Calu3 (cell line): ENCODE measurements at places on chromosomes 4 and X. TPM values are rescaled to one million over a fixed set of nuclear protein-coding genes. Genes with fewer than 3 reads are reported as not detected.

The CNKSR2 gene
- total RNA-seq, result not detected in 2 replicates

DNA sequence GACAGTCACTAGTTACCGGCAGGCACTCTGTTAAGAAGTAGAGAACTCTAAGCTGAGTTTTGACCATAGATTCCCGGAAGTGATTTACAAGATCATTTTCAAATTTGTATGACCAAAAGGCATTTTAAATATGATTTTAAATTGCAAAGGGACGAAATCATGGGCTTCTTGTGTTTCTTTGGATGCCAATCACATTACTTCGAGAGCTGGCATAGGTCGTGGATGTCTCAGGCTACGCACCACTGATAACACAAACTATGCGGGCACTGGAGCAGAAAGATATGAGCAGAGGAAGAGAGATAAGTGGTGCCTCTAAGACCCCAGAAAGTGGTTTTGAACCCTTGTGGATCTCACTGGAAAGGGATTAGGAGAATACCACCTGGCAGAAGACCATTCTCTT lies 294.2 kb upstream of the FTHL17 start:
- DNase-seq, result no peak

- DNase-seq, result no peak
Observed at GRCh38 chr4:184262901-184263300, 45.2 kb upstream of the ENPP6 start.

- DNase-seq, result no peak
Observed at GRCh38 chr4:135240796-135241195, 1039.2 kb upstream of the PABPC4L start.

The HNRNPH2 gene
- 71.8 and 74.2 TPM in 2 replicates for total RNA-seq

DNA sequence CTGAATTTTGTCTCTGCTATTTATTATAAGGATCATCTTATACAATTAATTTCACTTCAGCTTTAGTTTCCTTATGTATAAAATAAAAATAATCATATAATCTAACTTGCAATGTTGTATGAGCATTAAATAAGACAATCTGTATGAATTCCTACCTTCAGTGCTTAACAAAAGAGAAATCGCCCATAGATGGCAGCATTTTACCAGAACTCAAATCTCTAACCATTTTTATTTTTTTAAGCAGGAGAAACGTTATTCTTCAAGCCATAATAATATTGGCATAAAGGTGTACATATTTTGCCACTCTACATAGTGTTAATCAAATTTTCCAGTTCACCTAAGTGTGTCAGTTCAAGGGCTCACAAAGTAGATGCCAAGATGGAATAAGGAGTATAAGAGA lies 78.8 kb downstream of the TMEM47 start:
- DNase-seq, result peak; percentile 15

- no peak for DNase-seq
Observed at GRCh38 chr4:84238247-84239090, 260.6 kb downstream of the NKX6-1 start.

The KLHL34 gene
- 0.10 and 0.12 TPM in 2 replicates for total RNA-seq

The NDUFB11 gene
- total RNA-seq, result 102 TPM in 2 replicates

- no peak for DNase-seq
Observed at GRCh38 chr4:170080496-170080895, 9.3 kb downstream of the AADAT start.

- DNase-seq, result no peak
Observed at GRCh38 chr4:77003400-77003799, 53.8 kb downstream of the SEPTIN11 start.

The DMRTC1 gene
- total RNA-seq, result not detected in 2 replicates

- peak; percentile 1 for DNase-seq
Observed at GRCh38 chr4:85005865-85006377, 39.4 kb upstream of the WDFY3 start.

DNA sequence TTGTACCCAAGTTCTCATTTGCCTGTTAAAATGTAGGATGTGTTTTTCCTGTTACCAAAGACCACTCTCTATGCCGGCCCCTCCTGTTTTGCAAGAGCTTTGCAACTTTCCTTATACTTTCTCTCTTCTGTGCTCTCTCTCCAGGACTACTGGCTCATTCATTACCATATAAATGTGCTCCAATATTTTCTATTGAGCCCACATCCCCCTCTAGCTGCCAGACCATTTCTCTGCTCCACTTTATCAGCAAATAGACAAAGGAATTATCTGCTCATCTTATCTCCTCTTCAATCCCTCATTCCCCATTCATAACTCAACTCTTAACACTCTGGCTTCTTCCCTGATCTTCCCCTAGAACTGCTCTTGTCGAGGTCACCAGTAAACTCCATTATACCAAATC lies 33.6 kb downstream of the RPGR start:
- no peak for DNase-seq

The SYN1 gene
- 0.21 TPM in 1 of 2 replicates, not detected in the other for total RNA-seq

The OTUD5 gene
- total RNA-seq, result 67.8 and 73.0 TPM in 2 replicates

DNA sequence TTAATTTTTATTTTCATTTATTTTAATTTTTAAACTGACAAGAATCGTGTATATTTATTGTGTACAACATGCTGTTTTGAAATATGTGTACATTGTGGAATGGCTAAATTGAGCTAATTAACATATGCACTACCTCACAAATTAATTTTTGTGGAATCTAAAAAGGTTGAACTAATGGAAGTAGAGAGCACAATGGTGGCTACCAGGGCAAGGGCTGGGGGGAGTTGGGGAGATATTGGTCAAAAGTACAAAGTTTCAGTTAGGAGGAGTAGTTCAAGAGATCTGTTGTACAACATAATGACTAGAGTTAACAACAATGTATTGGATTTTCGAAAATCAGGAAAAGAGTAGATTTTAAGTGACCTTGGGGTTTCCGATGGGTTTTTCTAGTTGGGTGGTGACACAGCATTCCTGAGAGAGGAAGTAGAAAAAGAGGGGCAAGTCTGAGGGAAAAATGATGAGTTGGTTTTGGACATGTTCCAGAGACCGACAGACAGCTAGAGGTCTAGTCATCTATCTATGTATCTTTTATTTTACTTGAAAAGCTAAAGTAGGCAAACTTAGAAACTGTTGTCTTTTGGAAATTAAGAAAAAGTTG lies 23.2 kb downstream of the APOO start:
- no peak for DNase-seq

GRCh38 chrX:13495232-13495631 lies 74.2 kb upstream of the EGFL6 start:
- DNase-seq, result peak; percentile 81

The GYPE gene
- total RNA-seq, result not detected in 2 replicates

The SMIM43 gene
- not detected in 2 replicates for total RNA-seq

GRCh38 chrX:17623750-17624149 lies 113.5 kb upstream of the SCML1 start:
- DNase-seq, result no peak

- no peak for DNase-seq
Observed at GRCh38 chrX:70973221-70973620, 42.3 kb upstream of the SLC7A3 start.

- DNase-seq, result no peak
Observed at GRCh38 chr4:25771672-25772071, 91.1 kb downstream of the SEL1L3 start.

- no peak for DNase-seq
Observed at GRCh38 chrX:109841869-109842579, 109.0 kb upstream of the ACSL4 start.

GRCh38 chrX:39301036-39301435 lies 499.8 kb downstream of the MID1IP1 start:
- no peak for DNase-seq

The JADE3 gene
- 14.8 and 17.0 TPM in 2 replicates for total RNA-seq

DNA sequence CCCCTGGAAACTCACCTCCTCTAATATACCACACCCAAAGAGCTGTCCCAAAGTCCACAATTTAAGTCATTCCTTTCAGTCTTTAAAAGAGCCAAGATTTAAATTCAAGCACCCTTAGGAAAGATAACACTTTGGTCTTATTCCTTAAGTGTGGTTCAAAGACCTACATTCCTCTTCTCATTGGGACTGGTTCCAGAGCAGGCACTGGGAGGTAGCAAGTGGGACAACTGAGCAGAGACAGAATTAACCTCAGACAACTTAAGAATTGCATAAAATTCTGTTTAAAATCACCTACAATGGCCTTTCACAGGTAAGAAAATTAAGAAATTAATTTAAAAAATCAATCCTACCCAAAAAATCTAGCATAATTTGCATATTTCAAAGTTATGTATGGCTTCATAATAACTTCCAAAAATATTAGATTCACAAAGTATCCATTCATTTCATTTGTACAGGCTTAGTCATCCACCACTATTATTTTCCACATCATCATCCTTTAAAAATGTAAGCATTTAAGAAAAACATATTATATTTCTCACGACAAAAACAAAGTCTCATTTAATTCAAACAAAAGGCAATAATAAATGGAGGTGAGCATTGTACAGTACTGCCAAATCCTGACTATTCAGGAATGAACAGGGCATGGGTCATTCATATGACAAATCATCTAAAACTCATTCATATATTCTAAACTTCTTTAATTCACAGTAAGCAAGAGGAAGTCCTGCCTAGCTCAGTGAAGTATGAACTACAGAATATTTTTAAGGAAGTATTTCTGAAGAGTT lies 13.6 kb downstream of the PRSS12 start:
- DNase-seq, result no peak

- DNase-seq, result no peak
Observed at GRCh38 chr4:39096847-39097246, 34.8 kb downstream of the KLHL5 start.

DNA sequence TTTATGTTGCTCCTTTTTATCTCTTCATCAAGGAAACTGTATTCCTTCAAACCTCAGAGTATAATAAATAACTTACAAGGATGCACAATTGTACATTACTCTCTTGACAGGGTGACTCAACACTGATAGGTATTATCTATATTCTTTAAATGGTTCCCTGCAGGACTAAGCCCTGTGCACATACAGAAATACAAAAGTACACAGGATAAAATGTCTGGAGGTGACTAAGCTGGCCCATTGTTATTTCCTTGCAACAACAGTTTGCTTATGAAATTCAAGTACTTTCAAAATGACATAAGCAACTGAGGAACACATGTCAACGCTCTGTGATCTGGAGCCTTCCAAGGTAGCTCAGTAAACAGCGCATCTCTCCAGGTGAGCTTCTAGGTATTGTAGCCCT lies 83.8 kb upstream of the RPL34 start:
- DNase-seq, result no peak

- DNase-seq, result no peak
Observed at GRCh38 chr4:185969657-185970056, 99.3 kb upstream of the TLR3 start.

DNA sequence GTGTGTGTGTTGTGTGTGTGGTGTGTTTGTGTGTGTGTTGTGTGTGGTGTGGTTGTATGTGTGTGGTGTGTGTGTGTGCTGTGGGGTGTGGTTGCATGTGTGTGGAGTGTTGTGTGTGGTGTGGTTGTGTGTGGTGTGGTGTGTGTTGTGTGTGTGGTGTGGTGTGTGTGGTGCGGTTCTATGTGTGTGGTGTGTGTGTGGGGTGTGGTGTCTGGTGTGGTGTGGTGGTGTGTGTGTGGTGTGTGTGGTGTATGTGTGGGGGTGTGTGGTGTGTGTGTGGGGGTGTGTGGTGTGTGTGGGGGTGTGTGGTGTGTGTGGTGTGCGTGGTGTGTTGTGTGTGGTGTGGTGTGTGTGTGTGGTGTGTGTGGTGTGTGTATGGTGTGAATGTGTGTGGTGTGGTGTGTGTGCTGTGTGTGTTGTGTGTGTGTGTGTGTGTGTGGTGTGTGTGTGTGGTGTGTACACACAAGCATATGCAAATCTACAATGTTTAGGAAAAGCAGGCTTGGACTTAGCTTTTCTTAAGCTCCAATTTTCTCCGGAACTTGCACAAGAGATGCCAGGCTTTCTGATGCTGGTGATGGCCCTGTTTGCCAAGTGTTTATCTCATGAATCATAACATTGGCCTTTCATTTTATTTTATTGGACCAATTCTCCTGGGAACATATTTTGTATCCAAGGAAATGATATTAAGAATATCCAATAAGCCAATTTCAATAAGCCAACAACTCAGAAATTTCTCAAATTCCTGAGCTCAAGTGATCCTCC lies 148.7 kb downstream of the SPATA18 start:
- DNase-seq, result no peak

GRCh38 chr4:88097301-88097700 lies 61.1 kb downstream of the ABCG2 start:
- DNase-seq, result no peak

DNA sequence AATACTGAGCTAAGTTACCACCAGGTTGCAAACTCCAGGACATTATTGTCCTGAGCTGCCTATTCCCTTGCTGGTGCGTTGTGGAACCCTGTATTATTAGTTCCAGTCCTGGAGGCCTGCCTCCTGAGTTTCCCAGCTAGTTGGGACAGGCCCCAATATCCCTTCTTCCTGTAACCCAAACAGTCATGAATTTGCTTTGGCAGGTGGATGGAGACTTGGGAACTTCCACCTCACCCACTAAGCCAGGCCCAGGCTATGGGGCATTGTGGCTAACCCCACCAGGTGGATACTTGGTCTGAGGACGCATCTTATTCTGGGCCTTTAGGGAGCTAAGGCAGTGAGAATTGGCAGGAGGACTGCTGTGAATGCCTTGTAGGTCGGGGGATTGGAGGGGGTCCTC lies 5.0 kb downstream of the RBM3 start:
- DNase-seq, result no peak

DNA sequence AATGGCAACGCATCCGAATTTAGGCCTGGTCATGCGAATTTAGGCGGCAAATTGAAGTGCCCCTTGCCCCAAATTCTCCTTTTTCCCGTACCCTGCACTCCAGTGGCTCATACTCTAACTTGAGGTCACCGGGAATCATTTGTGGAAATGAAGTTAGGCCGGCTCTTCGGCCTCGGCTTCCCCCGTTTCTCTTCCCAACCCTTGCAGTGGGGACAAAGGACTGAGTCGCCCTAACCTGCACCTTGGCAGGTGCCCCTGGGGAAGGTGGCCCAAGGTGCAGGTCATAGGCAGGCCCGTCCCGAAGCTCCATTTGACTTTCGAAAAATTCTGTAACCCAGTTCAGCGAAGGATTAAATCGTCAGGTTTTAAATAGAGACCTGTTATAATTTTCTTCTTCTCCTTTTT lies 811 bp downstream of the SRD5A3 start:
- peak; percentile 13 for DNase-seq

GRCh38 chr4:70594196-70594595 lies 2.1 kb downstream of the AMBN start:
- no peak for DNase-seq

- no peak for DNase-seq
Observed at GRCh38 chr4:147777456-147778091, 45.7 kb downstream of the ARHGAP10 start.

GRCh38 chr4:6760865-6761264 lies 21.7 kb upstream of the KIAA0232 start:
- DNase-seq, result no peak

The GAGE10 gene
- not detected in 2 replicates for total RNA-seq

- DNase-seq, result peak; percentile 43
Observed at GRCh38 chr4:73864365-73864764, 4.8 kb upstream of the CXCL1 start.

- no peak for DNase-seq
Observed at GRCh38 chrX:34638116-34638515, 19.0 kb downstream of the TMEM47 start.

GRCh38 chrX:10622197-10622596 lies 1.8 kb upstream of the MID1 start:
- DNase-seq, result no peak

DNA sequence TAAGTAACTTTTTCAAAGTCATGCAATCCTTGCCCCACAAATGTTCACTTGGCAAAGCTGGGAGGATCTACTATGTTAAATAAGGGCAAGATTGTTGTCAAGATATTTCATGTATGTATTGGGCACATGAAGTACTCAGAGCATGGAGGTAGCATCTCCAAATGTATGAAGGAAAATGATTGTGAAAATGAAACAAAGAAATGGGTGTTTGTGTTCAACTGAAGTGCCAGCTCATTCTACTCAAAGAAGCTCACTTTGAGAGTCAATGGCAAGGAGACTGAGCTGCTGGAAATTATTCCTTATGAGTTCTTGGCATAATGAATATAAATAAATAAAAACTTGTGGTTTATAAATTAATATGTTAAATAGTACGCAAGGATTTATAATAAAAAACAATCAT lies 124.5 kb upstream of the ARSJ start:
- DNase-seq, result no peak
